ENCODE measurements at places on chromosomes 13 and 19. TPM values are rescaled to one million over a fixed set of nuclear protein-coding genes. Genes with fewer than 3 reads are reported as not detected.

The LHB gene
- total RNA-seq: not detected

The ONECUT3 gene
- not detected for total RNA-seq

The SPINT2 gene
- 3.5 TPM for total RNA-seq

The SSC5D gene
- total RNA-seq: 23.2 TPM

The IGFL3 gene
- not detected for total RNA-seq

The DACT3 gene
- 11.3 TPM for total RNA-seq

GRCh38 chr19:47663911-47664771, 49.1 kb upstream of the EHD2 start:
- peak; percentile 100 for DNase-seq

DNA sequence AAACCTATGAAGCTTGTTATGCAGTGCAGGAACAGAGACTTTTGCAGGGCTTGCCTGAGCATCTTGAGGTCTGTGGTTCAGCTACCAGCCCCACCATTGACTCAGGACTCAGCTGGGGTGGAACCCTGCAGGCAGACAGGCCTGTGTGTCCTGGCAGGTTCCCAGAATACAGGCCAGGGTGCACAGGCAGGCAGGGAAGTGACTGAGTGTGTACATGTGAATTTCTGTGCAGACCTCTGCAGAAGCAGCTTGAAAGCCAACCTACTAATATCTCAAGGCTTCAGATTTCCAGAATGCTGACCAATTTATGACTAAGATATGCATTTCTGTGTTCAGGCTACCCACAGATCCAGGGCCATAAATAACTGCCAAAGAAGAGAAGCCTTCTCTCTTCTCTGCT, 254.4 kb downstream of the DLEU7 start:
- DNase-seq: peak; percentile 74

- DNase-seq: no peak
These were observed 1186.1 kb downstream of the SLITRK5 start for GRCh38 chr13:88857256-88857655.

DNA sequence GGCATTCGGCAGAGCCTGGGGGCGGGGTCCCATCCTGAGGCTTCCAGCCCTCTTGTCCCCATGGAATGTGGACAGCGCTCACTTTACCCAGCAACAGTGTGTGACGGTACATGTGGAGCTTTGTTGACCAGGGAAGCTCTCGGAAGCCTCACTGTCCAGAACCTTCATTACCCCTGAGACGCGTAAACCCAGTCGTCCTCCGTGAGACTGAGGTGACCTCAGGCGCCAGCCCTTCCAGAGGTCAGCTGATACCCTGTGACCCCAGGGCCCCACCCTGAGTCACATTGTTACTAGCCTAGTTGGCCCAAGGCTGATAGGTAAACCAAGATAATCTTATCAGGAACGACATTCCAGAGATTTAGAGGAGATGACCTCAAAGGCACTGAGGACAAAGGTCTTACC, 10.2 kb upstream of the TMEM160 start:
- DNase-seq: no peak

DNA sequence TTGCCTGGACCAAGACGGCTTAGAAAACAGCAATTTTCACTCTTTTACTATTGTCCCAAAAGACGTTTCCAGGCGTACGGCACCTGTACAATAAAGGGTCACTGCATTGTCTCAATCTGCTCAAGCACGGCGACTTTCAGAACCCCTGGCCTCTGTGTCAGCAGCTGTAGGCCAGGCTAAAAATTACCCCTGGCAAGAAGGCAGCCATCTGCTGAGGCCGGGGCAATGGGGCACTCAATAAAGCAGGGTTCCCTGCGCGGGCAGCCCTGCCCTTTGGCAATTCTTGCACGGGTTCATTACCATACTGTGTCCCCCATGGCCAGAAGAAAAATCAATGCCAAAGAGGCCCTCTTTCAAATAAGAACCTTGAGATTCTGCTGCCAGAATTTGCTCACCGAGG, 52.1 kb downstream of the STK24 start:
- no peak for DNase-seq

DNA sequence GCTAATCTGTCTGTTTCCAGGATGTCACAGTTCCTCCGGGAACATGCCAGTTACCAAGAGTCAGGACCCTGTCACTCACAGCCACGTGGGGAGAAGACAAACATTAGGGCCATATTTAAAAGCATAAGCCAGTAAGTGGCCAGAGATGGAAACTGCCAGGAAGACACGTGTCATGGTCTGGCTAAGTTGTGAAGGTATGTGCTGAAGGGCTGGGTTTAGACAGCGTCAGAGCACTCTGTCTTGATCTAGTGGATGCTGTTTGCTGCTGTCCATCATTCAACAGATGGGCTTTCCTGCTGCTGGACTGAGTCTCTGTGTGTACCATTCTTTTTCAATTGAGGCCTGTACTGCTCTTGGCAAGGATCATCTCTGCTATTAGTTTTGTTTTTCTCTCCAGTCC, 128.6 kb downstream of the HS6ST3 start:
- no peak for DNase-seq
